Stimulated activated CD8-positive, alpha-beta memory T cell treated with anti-CD3 and anti-CD28 coated beads, Interleukin-15, amount 100 ng/mL, for 24 hours (primary cell): ENCODE measurements at places on chromosomes 7 and 10.

- DNase-seq = no peak
Measured at GRCh38 chr7:25349283-25350017, 121.2 kb upstream of the NPVF start.

DNA sequence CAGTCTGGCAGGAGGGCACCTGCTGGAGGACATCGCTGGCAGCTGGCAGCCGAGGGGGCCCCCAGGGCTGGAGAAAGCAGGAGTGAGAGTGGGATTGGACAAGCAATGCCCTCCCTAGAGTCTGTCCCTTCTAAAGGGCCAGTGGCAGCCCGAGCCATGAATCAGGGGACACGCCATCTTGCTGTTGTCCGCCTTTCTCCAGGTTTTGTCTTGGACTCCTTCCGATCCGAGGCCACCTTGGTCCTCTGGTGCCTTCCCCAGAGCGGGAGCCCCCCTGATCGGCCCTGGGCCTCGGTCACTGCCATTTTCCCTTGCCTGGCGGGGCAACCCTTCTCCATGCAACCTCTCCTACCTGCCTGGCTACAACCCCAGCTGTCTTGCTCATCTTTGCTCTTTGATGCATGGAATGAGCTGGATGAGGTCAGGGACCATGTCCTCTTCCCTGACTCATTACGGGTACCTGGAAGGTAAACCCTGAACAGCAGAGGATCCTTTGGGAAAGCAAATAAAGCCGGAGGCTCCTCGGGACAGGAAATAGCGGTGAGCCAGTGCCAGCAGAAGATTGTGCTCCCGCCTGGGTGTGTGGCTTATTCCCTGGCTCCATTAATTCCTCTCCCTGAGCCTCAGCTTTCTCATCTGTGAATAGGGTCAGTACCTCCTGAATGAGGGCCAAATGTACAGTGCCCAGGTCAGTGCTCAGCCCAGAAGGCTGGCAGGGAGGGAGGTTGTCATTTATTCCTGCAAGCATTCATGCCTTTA, 112.0 kb downstream of the GRK5 start:
- DNase-seq = no peak

DNA sequence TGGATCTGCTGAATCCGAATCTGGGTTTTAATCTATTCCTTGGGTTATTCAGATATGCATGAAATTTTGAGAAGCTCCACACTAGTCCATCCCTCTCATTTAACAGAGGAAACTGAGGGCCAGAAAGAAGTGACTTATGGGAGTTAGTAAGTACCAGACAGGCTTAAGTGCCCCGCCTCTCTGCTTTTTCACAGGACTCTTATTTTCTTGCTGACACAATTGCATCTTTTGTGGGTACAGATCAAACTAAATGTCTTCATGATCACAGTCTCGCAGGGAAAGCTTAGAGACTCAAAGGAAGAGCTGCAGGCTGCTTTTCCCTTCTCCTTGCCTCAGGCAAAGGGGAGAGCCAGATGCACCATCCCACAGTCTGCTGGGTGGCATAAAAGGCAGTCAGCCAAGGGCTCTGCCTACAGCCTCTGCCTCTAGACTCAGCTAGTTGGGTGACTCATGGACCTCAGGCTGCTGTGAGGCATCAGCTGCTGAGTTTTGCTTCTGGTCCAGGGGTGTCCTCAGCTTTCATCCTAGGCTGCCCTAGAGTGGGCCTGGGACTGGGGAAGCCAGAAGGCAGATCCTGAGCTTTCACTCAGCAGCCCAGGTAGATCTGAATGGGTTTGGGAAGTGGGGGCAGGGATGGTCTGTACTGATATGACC, 11.6 kb downstream of the GOLGA7B start:
- DNase-seq = no peak

- no peak for DNase-seq
Measured at GRCh38 chr7:92266415-92267241, 20.9 kb downstream of the ANKIB1 start.

- no peak for DNase-seq
Measured at GRCh38 chr10:77504196-77504872, 133.3 kb downstream of the KCNMA1 start.

DNA sequence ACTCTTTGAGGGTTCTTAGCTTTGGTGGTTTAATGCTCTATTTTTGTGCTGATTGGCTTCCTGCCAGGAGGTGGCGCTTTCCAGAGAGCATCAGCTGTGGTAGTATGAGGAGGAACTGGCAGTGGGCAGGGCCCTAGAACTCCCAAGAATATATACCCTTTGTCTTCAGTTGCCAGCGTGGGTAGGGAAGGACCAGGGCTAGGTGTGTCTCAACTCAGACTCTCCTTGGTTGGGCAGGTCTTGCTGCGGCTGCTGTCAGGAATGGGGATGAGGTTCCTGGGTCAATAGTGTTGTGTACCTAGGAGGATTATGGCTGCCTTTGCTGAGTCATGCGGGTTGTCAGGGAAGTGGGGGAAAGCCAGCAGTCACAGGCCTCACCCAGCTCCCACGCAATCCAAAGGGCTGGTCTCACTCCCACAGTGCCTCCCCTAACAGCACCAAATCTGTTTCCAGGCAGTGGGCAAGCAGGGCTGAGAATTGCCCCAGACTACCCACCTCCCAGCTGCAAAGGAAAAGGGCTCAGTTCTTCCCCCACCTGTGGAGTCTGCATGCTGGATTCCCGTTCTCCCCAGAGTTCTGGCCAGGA, 191.5 kb downstream of the PHTF2 start:
- no peak for DNase-seq

DNA sequence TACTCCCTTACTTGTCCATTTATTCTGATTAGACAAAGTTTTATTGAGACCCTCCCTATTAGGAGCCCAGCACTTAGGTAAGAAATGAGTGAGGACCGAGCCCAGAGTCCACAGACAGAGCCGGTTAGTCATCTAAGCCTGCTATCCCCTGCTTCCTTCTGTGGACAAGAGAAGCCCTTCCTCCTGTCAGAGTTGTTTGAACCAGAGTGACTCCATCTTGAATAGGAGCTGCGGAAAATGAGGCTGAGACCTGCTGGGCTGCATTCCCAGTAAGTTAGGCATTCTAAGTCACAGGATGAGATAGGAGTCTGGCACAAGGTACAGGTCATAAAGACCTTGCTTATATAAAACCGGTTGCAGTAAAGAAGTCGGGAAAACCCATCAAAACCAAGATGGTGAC, 109.1 kb downstream of the CPXM2 start:
- no peak for DNase-seq

DNA sequence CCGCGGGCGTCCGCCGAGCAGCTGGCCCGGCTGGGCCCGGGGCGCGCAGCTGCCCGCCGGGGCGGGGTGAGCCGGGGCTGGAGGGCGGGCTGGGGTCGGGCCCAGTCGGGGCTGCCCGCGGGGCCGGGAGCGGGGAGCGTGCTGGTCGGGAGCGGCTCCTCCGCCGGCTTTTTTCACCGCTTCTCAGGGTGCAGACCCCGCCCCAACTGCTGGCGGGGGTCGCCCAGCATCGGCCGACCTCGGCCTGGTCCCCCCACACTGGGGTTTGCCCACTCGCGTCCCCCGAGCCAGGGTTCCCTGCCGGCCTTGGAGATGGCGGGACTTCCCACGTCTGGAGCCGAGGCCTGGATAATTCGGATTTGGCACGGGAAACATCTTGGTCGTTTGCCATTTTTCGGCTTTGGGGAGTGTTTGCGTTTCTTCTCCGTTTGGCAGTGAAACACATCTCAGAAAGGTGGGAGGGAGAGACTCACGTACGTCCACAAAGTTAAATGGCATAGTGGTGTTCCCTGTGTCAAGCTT, 432 bp downstream of the TMEM248 start:
- DNase-seq = no peak

DNA sequence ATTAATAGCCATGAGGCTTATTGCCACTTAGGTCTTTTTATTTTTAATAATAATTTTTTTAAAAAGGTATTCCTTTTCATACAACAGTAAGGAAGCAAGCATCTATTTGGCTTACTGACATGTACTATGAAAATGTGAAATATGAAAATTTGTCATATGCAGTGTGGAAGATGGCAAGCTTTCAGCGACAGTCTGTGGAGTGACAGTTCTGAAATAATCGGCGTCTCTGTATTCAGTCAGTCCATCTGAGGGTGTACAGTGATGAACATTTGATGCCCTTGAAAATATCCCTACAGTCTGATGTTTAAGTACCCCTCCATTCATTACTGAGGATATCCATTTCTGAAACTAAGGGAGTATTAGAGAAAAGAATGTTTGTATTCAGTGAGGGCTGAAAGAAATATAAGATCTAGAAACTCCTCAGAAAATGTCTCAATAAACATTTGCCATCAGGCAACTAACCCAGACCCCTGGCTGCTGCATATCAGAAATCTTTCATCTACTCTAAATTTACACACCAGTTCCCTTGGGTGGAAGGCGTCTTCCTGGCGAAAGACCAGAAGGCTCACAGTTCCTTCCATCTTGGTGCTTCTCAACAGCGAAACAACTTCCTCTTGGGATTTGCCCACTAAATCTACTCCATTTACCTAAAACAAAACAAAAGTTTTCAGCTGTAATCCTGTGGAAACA, 440.6 kb downstream of the PARD3 start:
- no peak for DNase-seq
